ENCODE measurements at places on chromosomes 7 and 10.
A peak's percentile ranks its signal among the peaks of the same experiment; 100 is the strongest.

DNA sequence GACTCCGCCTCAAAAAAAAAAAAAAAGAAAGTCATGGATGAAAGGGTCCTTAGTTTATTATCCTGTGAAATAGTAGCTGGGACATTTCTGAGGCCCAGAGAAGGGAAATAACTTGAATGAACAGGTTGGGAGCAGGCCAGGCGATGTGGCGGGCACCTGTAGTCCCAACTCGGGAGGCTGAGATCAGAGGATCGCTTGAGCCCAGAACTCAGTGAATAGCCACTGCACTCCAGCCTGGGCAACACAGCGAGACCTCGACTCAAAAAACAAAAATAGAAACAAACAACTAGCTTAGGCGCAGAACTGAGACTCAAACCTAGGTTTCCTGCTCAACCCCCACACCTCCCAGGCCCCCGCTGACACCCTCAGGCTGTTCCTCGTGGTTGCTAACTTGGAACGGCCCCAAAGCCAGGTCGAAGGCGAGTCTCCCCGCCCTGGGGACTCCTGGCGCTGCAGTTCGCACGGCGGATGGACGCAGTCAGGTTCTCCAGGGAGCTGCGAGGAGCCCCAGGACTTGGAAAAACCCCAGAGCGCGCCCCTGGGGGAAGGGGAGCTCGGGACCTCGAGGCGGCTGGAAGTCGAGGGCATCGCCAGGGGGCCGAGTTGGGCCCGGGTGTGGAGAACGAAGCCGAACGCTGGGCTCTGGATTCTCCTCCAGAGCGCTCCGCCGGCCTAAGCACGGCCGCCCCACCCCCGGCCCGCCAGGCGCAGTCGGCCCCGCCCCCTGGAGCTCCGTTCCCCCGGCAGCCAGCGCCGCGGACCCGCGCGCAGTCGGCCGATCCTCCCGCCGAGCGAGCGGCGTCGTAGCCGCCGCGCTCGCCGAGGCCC lies at the start of gene STOX1:
TSS of gene STOX1 (plus strand) at position 768 of the 828 bp plus-strand sequence. CDS start 93 bp downstream, outside the sequence.
- peak; percentile 73 for DNase-seq

DNA sequence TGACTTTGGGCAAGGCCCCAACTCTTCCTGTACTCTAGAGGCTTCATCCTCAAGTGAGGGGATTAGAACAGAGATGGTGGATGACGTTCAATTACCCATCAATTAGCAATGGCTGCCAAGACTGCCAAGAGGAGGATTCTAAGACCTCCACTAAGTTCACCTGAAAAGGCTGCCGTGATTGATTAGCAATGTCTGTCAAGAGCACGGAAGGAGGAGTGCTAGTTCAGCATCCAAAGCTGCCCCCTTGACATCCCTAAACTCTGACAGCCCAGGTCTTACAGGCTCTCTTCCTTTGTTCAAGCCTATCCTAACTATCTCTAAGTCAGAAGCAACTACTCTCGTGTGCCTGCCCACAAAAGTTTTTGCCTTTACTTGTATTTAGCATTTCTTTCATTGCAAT lies 68.4 kb downstream of the FAM53B start:
- no peak for DNase-seq

GRCh38 chr7:30804078-30804661 lies 33.0 kb downstream of the MINDY4 start:
- no peak for DNase-seq

DNA sequence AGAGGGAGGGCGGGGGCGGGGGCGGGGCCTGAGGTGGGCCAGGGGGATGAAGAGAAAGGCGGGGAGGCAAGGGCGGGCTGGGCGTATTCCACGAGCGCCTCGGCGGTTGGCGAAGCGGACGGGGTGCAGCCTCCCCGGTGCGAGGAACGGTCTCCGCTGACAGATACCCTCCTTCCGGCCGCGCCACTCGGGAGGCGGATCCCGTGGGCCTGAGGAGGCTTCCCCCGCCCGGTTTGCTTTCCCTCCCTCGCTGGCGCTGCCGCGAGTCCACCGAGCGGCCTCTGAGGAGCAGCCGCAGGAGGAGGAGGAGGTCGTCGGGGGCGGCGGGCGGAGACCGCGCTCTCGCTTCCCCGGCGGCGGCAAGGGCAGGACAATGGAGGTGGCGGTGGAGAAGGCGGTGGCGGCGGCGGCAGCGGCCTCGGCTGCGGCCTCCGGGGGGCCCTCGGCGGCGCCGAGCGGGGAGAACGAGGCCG lies at the start of gene TRIM24:
TSS of gene TRIM24 (plus strand) at position 84 of the 473 bp plus-strand sequence. CDS start at position 374, 290 bp downstream.
- DNase-seq, result no peak

DNA sequence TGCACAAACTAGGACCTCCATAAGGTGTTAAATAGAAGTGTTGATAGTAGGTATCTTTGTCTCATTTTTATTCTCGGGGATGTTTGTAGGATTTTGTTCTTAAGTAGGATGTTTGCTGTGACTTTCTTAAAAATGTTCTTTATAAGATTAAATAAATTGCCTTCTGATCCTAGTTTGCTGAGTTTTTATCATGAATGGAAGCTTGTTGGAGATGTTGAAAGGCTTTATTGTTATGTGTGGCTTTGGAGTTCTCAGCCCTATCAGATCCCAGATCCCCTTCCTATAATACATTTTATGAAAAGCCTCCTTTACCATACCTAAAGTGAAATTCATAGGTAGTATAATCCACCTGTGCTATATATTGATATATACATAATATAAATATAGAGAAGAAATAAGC lies 40.1 kb downstream of the NHLRC2 start:
- DNase-seq, result no peak

DNA sequence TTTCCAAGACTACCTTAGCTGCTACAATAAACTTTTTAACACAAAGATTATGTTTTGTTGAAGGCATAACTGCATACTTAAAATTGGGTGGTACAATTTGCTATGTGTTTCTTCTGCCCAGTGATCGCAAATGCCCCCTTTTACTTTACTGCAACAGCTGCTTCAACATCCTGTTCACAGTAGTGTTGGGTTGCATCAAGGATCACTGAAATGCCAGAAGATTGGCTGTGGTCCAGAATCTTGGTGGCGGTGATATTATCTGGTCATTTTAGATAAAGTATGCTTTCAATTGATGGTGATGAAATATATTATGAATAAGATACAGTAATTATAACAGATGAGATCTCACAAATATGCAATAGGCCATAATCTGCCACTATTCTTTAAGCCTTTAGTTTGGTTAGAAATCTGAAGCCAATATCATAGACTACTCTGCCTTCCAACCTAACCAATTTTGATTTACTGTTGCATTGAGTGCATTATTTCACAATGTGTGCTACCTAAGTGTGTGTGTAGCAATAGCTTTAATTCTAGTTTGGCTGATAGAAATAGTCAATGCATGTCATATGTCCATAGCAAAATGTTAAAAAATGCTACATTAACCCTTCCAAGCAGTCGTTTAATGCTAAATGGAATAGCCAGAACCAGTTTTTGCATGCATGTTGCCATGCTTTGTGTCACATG lies 29.8 kb upstream of the ING3 start:
- DNase-seq, result no peak

- no peak for DNase-seq
Observed at GRCh38 chr7:100817097-100817496, 10.2 kb downstream of the EPHB4 start.

- DNase-seq, result no peak
Observed at GRCh38 chr7:96388620-96389383, 66.9 kb upstream of the SLC25A13 start.

- no peak for DNase-seq
Observed at GRCh38 chr10:129958148-129958628, 5.9 kb downstream of the EBF3 start.

- no peak for DNase-seq
Observed at GRCh38 chr10:21727452-21728168, 193.6 kb downstream of the MLLT10 start.

DNA sequence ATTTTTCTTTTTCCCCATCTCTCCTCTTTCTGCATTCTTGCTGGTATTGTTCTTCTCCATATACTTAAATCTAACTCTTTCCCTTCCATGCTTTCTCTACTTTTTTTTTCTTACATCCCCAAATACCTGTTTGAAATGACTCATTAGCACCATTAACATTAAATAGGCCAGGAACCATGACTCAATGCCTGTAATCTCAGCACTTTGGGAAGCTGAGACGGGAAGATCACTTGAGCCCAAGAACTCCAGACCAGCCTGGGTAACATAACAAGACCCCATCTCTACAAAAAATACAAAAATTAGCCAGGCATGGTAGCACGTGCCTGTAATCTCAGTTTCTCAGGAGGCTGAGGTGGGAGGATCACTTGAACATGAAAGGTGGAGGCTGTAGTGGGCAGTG lies 1026.8 kb downstream of the GATA3 start:
- DNase-seq, result no peak

- DNase-seq, result no peak
Observed at GRCh38 chr10:89563861-89564478, 28.6 kb upstream of the SLC16A12 start.

GRCh38 chr10:84179059-84179710 lies 5.6 kb downstream of the GPR15LG start:
- DNase-seq, result no peak

DNA sequence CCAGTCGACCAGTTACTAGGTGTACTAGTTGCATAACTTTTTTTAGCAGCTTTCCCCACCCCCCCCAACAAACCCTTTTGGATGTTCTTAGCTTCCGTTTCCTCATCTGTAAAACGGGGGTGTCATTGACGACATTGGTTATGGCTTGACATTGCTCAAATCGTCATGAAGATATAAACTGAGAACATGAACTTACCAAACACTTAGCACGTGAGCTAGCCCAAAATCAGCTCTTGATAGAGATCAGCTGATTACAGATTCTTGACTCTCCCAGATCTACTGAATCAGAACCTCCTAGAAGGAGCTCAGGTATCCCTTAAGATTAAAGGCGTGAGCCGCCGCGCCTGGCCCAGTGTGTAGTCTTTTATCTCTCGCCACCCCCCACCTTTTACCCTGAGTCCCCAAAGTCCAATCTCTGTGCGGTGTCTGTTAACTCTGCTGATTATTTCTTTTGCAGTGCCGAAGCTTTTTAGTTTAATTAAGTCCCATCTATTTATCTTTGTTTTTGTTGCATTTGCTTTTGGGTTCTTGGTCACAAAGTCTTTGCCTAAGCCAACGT lies 1.0 kb upstream of the GNA12 start:
- no peak for DNase-seq

DNA sequence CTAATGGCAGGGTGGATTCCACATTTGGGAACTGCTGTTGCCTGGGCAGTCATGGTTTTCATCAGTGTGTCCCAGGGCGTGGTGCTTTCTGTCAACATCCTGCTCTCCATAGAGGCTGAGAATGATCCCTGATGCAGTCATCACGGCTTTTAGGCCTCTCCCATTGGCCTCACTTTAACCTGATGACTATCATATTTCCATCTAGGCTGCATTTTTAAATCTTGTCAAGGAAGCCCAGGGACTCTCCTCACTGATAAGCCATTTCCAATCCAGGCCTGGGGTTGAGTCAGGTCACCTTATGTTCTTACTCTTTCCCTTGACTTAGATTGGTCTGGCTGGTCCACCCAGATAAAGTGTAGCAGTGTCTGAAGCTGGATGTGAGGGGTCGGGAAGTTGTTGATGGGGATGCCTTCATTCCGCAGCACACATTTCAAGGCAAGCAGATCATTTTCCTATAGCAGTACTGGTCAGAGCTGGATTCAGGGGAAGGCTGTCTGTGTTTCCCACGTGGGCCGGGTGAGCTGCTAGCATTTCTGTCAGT lies 177.0 kb downstream of the AUTS2 start:
- DNase-seq, result no peak

DNA sequence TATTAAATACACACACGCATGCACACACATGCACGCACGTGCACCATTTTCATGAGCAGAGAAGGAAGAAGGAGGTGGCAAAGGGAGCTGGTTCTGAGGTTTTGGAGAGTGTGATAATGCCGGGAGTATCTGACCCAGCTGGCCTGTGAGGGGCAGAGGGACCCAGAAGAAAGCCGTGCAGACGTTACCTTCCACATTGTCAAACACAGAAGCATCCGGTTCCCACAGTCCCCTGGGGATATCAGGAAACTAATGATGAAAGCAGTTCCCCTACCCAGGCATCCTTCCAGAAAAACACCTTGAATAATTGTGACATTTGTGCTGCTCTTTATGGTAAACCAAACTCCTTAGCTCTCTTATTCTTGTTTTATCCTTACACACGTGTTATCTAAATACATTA lies 85.7 kb upstream of the FAM180A start:
- no peak for DNase-seq

DNA sequence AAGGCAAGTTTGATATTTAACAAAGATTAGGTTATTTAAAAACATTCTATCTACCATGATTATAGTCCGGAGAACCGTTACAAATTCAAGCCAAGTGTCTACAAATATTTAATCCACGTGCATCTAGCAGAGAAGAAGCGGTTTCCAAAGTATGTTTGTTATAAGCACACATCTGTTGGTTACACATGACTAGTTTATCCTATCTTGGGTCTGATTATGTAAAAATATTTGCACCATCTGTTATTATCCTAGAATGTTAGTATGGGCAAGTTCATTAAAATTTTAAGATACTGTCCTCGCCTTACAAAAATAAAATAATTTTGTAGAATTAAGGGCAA lies 289.2 kb upstream of the VSTM2A start:
- no peak for DNase-seq

DNA sequence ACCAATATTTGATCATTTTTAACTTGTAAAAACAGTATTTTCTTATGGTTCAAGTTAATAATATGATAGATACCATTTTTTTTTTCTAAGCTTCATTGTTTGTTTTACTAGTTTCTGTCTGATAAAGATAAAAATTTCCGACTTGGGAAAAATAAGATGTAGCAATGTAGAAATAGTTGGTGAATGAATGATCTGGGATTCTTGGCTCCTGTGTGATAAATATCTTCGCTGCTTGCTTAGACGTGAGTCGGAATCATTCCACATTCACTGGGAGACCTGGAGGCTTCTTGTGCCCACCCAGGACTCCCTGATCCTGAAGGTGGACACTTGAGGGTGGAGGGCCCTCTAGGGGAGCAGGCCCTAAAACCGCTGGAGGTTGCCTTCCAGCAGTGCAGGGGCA lies 47.9 kb downstream of the EXOC4 start:
- no peak for DNase-seq

GRCh38 chr7:80837345-80837744 lies 81.5 kb downstream of the SEMA3C start:
- no peak for DNase-seq

- DNase-seq, result no peak
Observed at GRCh38 chr10:113441220-113441619, 111.6 kb upstream of the HABP2 start.
